Testis (tissue), 5 donors: ENCODE measurements at places on chromosomes 16 and 17. TPM values are rescaled to one million over a fixed set of nuclear protein-coding genes. Genes with fewer than 3 reads are reported as not detected.

DNA sequence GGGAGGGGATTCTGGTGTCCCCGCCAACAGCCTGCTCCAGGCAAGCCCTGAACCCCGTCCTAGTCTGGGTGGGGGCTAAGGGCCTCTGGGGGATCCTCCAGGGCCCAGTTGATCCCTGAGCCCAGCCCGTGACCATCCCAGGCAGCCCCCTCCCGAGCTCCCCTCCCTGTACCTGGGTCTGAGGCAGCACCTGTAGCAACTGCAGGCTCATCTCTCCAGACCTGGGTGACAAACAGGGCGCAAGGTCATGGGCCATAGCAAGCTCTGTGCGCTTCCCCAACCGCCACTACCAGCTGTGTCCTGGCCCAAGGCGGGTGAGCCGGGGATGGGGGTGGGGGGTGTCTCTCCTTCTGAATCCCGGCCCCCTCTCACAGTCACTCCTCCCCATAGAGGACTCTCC is 10.6 kb downstream of the CNGB1 start:
- no peaks in the 10 kb centered on the region for H3K27me3 ChIP-seq
- no peak overlapping the region for H3K27ac ChIP-seq
- H3K4me3 ChIP-seq = no peak overlapping the region
- peaks cover 7% of the 10 kb centered on the region for H3K4me1 ChIP-seq
- no peak for DNase-seq
- no peaks in the 10 kb centered on the region for H3K36me3 ChIP-seq

DNA sequence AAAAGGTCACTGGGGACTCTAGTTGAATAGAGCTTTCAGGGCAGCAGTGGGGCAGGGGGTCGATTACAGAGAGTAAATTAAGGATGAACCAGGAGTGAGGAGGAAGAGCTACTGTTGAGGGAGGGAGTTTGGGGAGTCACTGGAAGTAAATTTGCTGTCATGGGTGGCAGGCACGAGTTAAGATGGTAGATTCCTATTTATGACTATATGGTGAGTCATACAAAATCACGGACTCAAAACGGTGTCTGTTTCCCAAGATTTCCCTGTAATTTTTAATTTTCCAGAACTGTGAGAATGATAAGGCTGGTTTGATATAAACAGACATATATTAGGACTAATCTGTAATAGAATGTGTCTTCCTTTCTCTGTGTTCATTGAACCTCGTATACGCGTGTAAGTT is 287.6 kb upstream of the GOT2 start:
- H3K4me3 ChIP-seq = no peak overlapping the region
- no peaks in the 10 kb centered on the region for H3K4me1 ChIP-seq
- no peak overlapping the region for H3K27ac ChIP-seq

- H3K36me3 ChIP-seq = no peaks in the 10 kb centered on the region
- H3K27ac ChIP-seq = peak overlapping the region; percentile 51
- H3K27me3 ChIP-seq = no peaks in the 10 kb centered on the region
- DNase-seq = no peak
- H3K4me3 ChIP-seq = no peak overlapping the region
These were observed 11.7 kb upstream of the TMIGD1 start for GRCh38 chr17:30345527-30346075.

DNA sequence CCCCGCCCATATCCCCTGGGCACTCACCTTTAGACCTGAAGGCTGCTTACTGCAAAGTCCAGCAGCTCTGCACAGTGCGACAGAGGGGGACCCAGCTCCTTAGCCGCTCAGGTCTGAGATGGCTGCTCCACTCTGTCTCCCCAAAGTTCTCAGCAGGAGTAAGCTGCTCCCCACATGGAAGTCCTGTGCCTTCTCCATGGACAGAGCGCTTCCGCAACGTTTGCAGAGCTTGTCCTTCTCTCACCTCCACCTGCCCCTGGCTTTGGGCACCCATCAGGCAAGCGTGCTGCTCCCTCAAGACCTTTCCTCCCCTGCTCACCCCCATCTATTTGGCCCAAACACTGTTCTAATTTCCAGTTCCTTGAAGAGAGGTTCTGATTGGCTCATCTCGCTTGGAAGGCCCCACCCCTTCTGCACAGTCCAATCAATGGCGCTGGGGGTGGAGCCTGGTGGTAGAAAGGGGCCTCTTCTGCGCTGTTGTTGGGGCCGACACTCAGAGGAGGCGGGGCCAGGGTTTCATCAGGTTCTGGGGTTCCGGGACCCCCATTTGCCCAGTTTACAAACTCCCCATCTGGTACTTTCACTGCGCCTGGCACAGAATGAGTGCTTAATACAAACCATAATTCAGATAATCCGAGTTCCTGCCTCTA is 137.2 kb downstream of the CYLD start:
- H3K27ac ChIP-seq = no peak overlapping the region
- H3K4me1 ChIP-seq = no peaks in the 10 kb centered on the region
- no peaks in the 10 kb centered on the region for H3K36me3 ChIP-seq
- no peaks in the 10 kb centered on the region for H3K27me3 ChIP-seq

- H3K27me3 ChIP-seq = no peaks in the 10 kb centered on the region
- DNase-seq = no peak
- H3K27ac ChIP-seq = no peak overlapping the region
- H3K4me1 ChIP-seq = no peaks in the 10 kb centered on the region
These were observed 432.9 kb upstream of the DYNLRB2 start for GRCh38 chr16:80107900-80108299.

GRCh38 chr16:8929086-8929748 is 34.5 kb downstream of the USP7 start:
- no peak overlapping the region for H3K4me3 ChIP-seq
- H3K4me1 ChIP-seq = no peaks in the 10 kb centered on the region
- H3K27ac ChIP-seq = no peak overlapping the region
- no peaks in the 10 kb centered on the region for H3K36me3 ChIP-seq
- no peaks in the 10 kb centered on the region for H3K27me3 ChIP-seq

- H3K4me3 ChIP-seq = no peak overlapping the region
- no peak overlapping the region for H3K27ac ChIP-seq
- H3K4me1 ChIP-seq = peaks cover 11% of the 10 kb centered on the region
These were observed 13.6 kb downstream of the TAC4 start for GRCh38 chr17:49834118-49834743.

- no peaks in the 10 kb centered on the region for H3K27me3 ChIP-seq
- no peaks in the 10 kb centered on the region for H3K36me3 ChIP-seq
- no peak for DNase-seq
- no peak overlapping the region for H3K27ac ChIP-seq
- peaks cover 30% of the 10 kb centered on the region for H3K4me1 ChIP-seq
- no peak overlapping the region for H3K4me3 ChIP-seq
These were observed 1.6 kb downstream of the ITGAE start for GRCh38 chr17:3799181-3799945.

DNA sequence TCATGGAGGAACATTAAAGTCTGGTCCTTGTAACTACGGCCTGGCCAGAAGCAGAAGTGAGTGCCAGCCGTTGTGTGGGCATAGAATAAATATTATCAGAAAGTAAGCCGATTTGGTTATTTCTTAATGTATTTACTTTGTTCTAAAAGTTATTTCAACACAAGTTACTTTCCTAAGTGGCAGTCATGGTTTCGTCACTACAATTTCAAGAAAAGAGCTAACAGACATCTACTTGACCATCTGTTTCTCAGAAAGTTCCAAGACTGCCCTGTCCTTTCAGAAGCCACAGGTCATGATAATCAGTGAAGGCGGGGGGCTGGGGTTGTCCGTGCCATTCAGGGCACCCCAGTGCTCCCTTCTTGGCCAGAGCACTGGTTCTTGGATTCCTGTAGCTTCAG is 14.9 kb upstream of the FASN start:
- H3K27ac ChIP-seq = no peak overlapping the region
- no peaks in the 10 kb centered on the region for H3K4me1 ChIP-seq
- DNase-seq = no peak
- H3K27me3 ChIP-seq = no peaks in the 10 kb centered on the region
- no peaks in the 10 kb centered on the region for H3K36me3 ChIP-seq

- no peak overlapping the region for H3K27ac ChIP-seq
- no peak overlapping the region for H3K4me3 ChIP-seq
- DNase-seq = no peak
These were observed 233.5 kb upstream of the TNRC6C start for GRCh38 chr17:77724876-77725615.

GRCh38 chr17:58577696-58578095 is 63.3 kb upstream of the MTMR4 start:
- H3K27me3 ChIP-seq = no peaks in the 10 kb centered on the region
- H3K4me1 ChIP-seq = no peaks in the 10 kb centered on the region
- no peak overlapping the region for H3K27ac ChIP-seq
- peak; percentile 61 for DNase-seq
- H3K36me3 ChIP-seq = no peaks in the 10 kb centered on the region
- H3K4me3 ChIP-seq = no peak overlapping the region

DNA sequence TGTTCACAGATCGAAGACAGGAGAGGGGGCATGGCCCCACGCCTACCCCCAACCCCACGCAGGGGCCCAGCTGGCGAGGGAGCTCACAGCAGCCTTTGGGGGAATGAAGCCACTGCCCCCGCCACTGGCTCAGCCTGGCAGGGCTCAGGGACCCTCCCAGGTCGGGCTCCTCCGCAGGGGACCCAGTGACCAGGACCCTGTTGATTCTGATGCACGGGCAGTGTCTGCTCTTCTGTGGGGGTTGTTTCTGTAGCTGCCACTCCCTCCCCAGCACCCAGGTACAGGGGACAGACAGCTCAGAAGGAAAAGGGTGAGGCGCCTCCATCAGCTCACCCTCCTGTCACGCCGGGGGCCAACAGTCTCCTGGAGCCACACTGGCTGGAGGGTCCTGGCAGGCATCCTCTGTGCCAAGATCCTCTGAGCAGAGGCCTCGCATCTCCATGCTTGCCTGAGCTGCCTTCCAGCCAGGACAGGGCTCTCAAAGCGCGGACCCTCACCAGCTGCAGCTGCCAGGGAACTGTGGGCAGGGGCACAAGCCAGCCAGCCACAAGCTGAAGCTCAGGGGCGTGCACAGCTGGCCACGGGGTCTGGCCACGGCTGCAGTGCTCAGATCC is 49.1 kb downstream of the ZNF778 start:
- H3K4me3 ChIP-seq = no peak overlapping the region
- DNase-seq = no peak
- no peaks in the 10 kb centered on the region for H3K27me3 ChIP-seq
- H3K4me1 ChIP-seq = peaks cover 19% of the 10 kb centered on the region
- H3K36me3 ChIP-seq = peaks cover 2% of the 10 kb centered on the region

DNA sequence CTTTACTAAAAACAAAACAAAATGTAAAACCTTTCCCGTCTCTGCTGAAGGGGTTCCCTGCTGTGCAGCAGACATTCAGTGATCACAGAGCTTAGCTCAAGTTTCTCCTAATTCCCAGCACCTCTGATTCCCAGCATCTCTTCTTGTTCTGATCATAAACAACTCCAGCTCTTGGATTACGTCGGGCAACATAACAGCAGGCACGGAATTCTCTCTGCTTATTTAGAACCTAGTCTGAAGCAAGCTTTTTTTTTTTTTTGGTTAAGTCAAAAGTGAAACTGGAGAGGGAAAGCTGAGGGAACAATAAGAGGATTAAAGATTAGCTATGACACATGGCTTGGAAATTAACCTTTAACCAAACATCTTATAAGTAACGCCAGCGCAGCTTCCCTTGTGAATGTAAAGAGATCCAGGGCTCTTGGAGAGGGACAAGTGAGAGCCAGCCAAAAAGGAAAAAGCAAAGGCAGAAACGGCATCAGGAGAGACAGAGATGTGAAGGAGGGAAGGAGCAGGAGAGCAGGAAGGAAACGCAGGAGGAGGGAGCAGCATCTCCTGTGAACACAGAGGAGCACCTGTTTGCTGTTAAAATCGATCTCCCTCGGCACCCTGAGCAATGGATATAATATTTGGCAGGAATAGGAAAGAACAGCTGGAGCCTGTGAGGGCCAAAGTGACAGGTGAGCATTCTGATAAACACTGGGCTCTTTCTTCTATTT is at the start of gene BCO1:
BCO1 (plus strand) TSS at position 394 of the 716 bp plus-strand sequence; CDS start at position 614, 220 bp downstream.
- peak within 1 kb of the TSS; percentile 18 for H3K4me3 ChIP-seq
- no peaks in the 10 kb centered on the region for H3K27me3 ChIP-seq
- no peaks in the 10 kb centered on the region for H3K36me3 ChIP-seq
- peaks cover 4% of the 10 kb centered on the region for H3K4me1 ChIP-seq
- peak; percentile 34 for DNase-seq

DNA sequence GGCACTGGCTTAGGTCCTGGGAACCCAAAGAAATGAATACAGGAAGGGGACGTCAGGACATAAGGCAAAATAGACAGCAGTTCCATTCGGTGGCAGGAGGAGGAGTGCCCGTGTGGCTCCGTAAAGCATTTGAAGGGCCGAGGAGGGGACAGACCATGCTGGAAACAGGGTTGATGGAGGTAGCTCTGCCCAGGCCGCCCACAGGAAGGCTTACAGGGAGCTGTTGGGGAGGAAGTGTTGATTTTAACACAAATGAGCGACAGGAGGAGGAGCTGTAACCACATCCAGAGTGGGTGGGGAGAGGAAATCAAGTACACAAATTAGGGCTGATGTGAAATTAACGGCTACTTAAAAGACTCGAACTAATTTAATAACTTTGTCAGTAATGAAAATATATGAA is 54.6 kb downstream of the RBFOX3 start:
- no peak for DNase-seq
- H3K4me1 ChIP-seq = no peaks in the 10 kb centered on the region
- H3K27me3 ChIP-seq = no peaks in the 10 kb centered on the region
- no peaks in the 10 kb centered on the region for H3K36me3 ChIP-seq

DNA sequence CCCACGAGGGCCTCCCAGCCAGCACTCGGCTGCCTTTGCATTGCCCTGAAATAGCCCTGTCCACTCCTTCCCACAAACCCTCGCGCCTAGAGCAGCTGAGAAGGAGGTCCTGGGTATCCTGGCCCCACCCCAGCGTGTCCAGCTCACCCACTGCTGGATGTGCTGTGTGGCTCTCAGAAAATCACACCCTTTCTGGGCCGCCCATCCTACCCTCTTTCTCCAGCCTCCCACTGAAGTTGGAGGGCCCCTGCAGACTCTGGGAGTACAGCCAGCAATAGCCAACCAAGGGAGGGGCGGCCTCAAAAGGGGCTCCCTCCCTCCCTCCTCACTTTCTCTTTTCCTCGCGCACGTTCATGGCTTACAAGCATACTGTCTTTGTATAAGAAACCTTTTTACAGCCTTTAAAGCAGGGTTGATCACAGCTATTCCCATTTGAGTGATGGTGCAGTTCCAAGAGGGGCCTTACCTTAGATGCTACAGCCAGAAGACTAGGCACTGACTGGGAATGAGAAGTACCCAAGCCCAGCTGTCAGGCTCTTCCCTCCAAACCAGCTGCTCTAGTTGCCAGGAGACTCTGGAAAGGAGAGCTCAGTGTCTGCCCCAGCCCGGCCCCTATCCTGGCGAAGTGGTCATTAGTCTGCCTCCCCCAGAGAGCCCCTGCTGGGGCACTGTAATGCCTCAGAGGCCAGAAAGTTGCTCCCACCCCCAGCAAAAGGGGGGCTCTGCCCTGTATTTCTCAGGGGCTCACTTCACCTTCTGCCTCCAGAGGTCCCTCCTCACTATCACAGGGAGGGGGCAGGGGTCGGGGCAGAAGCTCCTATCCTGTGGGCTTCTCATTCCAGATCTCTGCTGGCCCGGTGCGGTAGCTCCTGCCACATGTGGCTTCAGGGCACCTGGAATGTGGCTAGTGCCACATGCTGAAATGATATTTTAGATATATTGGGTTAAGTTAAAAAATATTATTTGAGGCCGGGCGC is 38.1 kb downstream of the DCAKD start:
- no peak overlapping the region for H3K4me3 ChIP-seq
- H3K27ac ChIP-seq = no peak overlapping the region
- DNase-seq = peak; percentile 40
- H3K4me1 ChIP-seq = peaks cover 9% of the 10 kb centered on the region
- H3K36me3 ChIP-seq = no peaks in the 10 kb centered on the region

Gene SDF2
- total RNA-seq = 65.0 TPM

Gene RDM1
- 18.6 TPM for total RNA-seq

Gene KRTAP2-1
- total RNA-seq = not detected

Gene MAPT
- total RNA-seq = 6.1 TPM

Gene CCL11
- total RNA-seq = not detected

Gene SPN
- 0.74 TPM for total RNA-seq

Gene TOP2A
- 65.0 TPM for total RNA-seq

Gene GLIS2
- 4.8 TPM for total RNA-seq

Gene C17orf107
- total RNA-seq = 4.1 TPM

Gene RPUSD1
- total RNA-seq = 18.6 TPM

Gene ADAD2
- total RNA-seq = 98.4 TPM
